CD8-positive, alpha-beta memory T cell (primary cell): ENCODE measurements at places on chromosomes 2 and 18. TPM values are rescaled to one million over a fixed set of nuclear protein-coding genes. Genes with fewer than 3 reads are reported as not detected.
A peak's percentile ranks its signal among the peaks of the same experiment; 100 is the strongest.

TEKT4 gene
- total RNA-seq, result not detected

EMX1 gene
- total RNA-seq, result 0.82 TPM

DNA sequence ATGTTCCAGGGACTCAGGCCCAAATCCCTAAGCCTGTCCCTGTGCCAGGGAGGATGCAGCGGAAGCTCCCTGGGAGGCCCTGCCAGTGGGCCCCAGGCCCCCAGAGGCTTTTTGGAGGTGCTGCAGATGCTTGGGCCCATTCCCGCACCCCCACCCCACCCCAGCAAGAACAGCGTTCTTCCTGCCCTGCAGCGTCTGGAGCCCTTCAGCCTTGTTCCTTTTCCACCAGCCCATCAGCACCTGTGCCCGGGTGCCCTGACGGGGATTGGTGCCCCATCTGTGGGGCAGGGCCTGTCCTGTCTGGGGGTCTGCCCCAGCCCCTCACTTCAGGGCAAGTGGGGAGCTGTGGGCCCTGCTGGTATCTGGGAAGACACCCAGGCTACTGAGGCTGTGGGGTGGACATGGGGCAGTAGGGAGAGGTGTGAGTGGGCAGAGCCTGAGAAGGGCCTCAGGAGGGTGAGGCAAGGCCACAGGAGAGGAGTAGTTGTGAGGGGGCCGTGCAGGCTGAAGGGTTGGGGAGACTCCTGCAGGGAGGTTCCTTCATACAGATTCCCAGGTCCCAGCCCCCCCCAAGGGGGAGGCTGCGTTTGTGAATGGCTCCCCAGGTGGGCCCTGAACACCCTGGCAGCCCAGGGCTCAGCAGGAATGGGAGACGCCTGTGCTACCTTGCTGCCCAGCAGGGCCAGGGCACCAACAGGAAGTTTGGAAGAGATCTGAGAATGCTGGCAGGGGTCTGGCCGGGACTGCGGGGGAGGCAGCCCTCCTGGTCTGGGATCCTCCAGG, 2.4 kb downstream of the RNPEPL1 start:
- peaks cover 48% of the 10 kb centered on the region for H3K4me1 ChIP-seq
- H3K36me3 ChIP-seq, result peaks cover 12% of the 10 kb centered on the region
- no peak overlapping the region for H3K27ac ChIP-seq
- no peaks in the 10 kb centered on the region for H3K27me3 ChIP-seq
- H3K4me3 ChIP-seq, result peak overlapping the region; percentile 85

- no peaks in the 10 kb centered on the region for H3K27me3 ChIP-seq
- no peak overlapping the region for H3K27ac ChIP-seq
- H3K36me3 ChIP-seq, result no peaks in the 10 kb centered on the region
- DNase-seq, result no peak
- H3K4me3 ChIP-seq, result no peak overlapping the region
Measured at GRCh38 chr2:152390837-152391236, 55.9 kb downstream of the FMNL2 start.

DNA sequence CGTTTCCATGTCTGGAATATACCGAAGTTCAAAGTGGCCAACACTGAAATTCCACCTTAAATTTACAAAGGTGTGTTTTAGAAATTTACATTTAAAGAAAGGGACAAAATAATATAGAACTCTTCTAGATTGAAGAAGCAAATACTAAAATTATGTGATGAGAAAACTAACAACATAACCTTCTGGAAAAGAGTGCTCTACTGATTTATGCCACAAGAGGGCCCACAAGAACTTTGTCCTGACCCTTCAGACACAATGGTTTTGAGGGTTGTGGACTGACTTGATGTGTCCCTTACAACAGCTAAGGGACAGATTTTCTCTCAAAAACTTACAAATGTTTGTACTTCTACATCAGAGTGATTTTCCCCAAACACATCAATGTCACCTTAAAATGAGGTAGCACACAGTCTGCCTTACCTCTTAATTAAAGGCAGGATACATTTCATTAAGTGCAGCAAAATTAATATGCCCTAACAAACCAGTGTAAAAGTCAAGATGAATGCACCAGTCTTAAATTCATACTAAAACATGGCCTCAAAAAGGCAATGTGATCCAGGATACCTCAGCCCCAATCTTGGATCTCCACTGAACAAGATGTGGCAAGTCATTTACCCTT, 36.2 kb downstream of the EIF2AK3 start:
- no peaks in the 10 kb centered on the region for H3K4me1 ChIP-seq
- H3K27me3 ChIP-seq, result no peaks in the 10 kb centered on the region
- peak; percentile 35 for DNase-seq
- peaks cover 23% of the 10 kb centered on the region for H3K36me3 ChIP-seq

DNA sequence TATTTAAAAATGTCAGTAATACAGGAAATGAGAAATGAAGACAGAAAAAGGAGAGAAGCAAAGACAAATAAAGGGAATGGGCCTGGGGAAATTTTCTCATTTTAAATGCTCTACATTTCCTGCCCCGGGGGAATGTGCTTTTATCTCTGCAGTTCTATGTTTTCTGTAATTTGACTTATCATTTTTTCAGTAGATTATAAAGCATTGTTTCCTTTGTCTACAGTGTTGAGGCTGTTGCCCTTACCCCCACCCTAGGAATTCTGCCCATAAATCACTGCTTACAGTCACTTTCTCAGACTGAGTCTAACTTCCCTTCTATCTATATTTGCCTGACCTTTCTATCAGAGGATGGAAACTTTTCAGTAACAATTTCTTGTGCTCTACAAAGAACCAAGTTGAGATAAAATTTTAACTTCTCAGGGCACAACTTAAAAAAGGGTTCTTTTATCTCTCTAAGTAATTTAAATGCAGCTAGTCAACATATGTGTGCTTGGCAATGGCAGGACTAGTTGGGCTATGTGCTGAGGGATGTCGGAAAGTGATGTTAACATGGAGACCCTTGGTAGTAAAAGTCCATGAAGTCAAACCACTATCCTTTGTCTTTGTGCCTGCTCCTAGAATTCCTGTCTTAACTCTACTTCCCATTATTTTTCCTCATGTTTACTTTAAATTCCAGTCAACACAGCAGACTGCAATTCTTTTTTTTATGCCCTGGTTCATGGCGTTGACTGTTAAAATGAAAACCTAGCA, 146.5 kb upstream of the MMADHC start:
- no peak overlapping the region for H3K27ac ChIP-seq
- no peak for DNase-seq
- H3K4me3 ChIP-seq, result no peak overlapping the region
- no peaks in the 10 kb centered on the region for H3K36me3 ChIP-seq
- H3K27me3 ChIP-seq, result no peaks in the 10 kb centered on the region

GRCh38 chr2:149528983-149529382, 58.6 kb downstream of the MMADHC start:
- no peak overlapping the region for H3K27ac ChIP-seq
- DNase-seq, result no peak
- no peaks in the 10 kb centered on the region for H3K4me1 ChIP-seq
- H3K4me3 ChIP-seq, result no peak overlapping the region
- H3K36me3 ChIP-seq, result no peaks in the 10 kb centered on the region

GRCh38 chr2:175414882-175415487, 233.5 kb upstream of the ATP5MC3 start:
- H3K4me3 ChIP-seq, result no peak overlapping the region
- no peaks in the 10 kb centered on the region for H3K27me3 ChIP-seq
- no peak overlapping the region for H3K27ac ChIP-seq
- DNase-seq, result no peak

DNA sequence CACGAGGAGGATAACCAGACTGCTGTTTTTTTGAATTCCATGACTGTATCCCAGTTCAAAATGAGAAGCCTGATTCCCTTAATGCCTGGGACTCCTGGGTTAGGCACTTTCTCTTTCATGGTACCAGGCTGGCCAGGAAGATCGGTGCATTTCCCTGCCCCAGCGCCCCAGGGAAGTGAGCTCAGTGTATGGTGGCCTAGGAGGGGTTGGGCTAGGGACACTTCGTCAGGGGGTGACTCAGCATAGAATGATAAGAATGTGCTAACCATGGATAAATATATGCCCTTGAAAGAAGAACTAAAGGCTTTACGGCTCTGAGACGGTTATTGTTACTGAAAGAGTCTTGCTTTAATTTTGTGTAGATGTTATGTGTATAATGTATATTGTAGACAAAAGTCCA, 27.5 kb upstream of the FAM237A start:
- no peaks in the 10 kb centered on the region for H3K4me1 ChIP-seq
- H3K27ac ChIP-seq, result no peak overlapping the region

GRCh38 chr2:96867756-96868554, 1.9 kb downstream of the SEMA4C start:
- H3K4me3 ChIP-seq, result peak overlapping the region; percentile 63
- H3K36me3 ChIP-seq, result peaks cover 17% of the 10 kb centered on the region
- H3K4me1 ChIP-seq, result peaks cover 24% of the 10 kb centered on the region
- DNase-seq, result no peak
- no peaks in the 10 kb centered on the region for H3K27me3 ChIP-seq

DNA sequence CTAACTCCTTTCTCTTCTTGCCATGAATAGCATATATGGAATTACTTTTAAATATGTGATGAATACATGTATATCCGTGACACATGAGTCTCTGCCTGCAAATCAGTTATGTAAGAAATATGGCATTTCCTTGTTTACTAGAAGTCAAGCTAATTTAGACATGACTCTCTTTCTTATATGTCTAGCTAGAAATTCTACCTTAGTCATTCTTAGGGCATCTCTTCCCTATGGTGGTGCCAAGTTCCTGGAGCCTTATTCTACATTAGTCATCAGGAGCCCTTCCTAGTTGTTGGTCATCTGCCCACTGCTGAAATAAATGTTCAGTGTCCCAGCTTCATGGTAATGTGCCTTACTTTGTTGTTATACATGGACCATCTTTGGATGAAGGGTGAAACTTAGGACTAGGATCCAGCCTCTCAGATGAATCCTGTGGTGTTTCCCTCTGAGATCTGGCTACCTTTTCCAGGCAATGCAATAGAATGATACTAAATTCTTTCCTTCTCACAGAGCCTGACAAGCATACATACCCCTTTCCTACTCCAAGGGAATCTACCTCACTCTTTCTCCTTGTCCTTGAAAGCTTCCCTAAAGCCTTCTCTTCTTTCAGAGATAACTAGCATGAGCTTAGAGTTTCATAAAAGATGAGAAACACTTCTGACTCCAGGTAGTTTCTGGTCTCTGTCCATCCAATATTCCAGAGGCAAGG, 415.3 kb upstream of the VWC2L start:
- no peaks in the 10 kb centered on the region for H3K27me3 ChIP-seq
- no peaks in the 10 kb centered on the region for H3K4me1 ChIP-seq
- DNase-seq, result no peak
- H3K27ac ChIP-seq, result no peak overlapping the region

- no peaks in the 10 kb centered on the region for H3K27me3 ChIP-seq
- no peak overlapping the region for H3K4me3 ChIP-seq
- H3K36me3 ChIP-seq, result no peaks in the 10 kb centered on the region
- no peak for DNase-seq
- H3K27ac ChIP-seq, result no peak overlapping the region
- H3K4me1 ChIP-seq, result no peaks in the 10 kb centered on the region
Measured at GRCh38 chr2:11495844-11496681, 30.1 kb upstream of the E2F6 start.

GRCh38 chr2:56337342-56337741, 153.6 kb downstream of the CCDC85A start:
- no peak for DNase-seq
- no peaks in the 10 kb centered on the region for H3K36me3 ChIP-seq
- no peak overlapping the region for H3K4me3 ChIP-seq
- H3K27me3 ChIP-seq, result no peaks in the 10 kb centered on the region
